ENCODE measurements at places on chromosomes 16 and 17.

- H3K27ac ChIP-seq, result no peak overlapping the region
- peaks cover 31% of the 10 kb centered on the region for H3K36me3 ChIP-seq
- DNase-seq, result no peak
- no peak overlapping the region for H3K4me3 ChIP-seq
- H3K4me1 ChIP-seq, result peaks cover 32% of the 10 kb centered on the region
- H3K27me3 ChIP-seq, result no peaks in the 10 kb centered on the region
Observed at GRCh38 chr16:30532285-30533145, 2.1 kb downstream of the ZNF747 start.

DNA sequence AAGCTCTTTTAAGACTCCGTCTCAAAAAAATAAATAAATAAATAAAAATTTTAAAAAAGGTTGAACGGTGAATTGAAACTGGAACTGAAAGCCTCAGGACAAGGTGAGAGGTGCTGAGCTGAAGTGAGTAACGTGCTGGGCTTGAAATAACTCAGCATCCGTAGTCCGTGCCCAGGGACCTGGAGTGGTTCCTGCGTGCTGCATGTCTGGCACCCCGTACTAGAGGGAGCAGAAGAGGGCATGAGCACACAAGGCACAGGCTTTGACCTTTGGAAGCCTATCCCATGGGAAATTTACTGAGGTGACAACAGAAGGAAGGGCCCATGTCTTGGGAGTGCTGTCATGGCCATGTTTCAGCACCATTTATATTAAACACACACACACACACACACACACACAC, 4.5 kb upstream of the MEIOB start:
- H3K4me3 ChIP-seq, result no peak overlapping the region
- no peaks in the 10 kb centered on the region for H3K36me3 ChIP-seq
- DNase-seq, result no peak
- no peak overlapping the region for H3K27ac ChIP-seq

- no peaks in the 10 kb centered on the region for H3K36me3 ChIP-seq
- no peaks in the 10 kb centered on the region for H3K27me3 ChIP-seq
- H3K4me1 ChIP-seq, result peaks cover 13% of the 10 kb centered on the region
- no peak overlapping the region for H3K27ac ChIP-seq
- DNase-seq, result no peak
- H3K4me3 ChIP-seq, result no peak overlapping the region
Observed at GRCh38 chr17:28956861-28957260, 5.5 kb upstream of the PHF12 start.

DNA sequence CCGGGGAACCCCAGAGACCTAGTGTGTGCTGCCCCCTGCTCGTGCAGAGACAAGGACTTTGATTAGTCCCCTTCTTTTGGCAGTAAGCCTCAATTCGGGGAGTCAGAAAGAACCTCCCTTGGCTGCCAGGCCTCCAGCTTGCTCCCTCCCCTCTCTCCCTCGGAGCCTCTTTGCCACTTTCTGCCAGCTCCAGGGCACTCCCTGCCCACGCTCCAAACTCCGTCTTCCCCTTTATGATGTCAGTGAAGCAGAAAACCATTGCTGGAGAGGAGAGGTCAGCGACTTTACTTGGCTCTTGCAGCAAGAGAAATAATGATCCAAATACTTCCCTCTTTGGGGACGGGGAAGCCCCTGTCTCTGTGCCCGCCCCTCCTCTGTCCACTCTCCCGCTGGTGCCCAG, 28.1 kb downstream of the TTYH2 start:
- H3K4me3 ChIP-seq, result no peak overlapping the region
- no peaks in the 10 kb centered on the region for H3K27me3 ChIP-seq
- H3K27ac ChIP-seq, result peak overlapping the region; percentile 86
- H3K4me1 ChIP-seq, result peaks cover 73% of the 10 kb centered on the region
- DNase-seq, result peak; percentile 68
- H3K36me3 ChIP-seq, result peaks cover 69% of the 10 kb centered on the region

GRCh38 chr16:86396901-86397311, 113.4 kb upstream of the FOXF1 start:
- H3K4me1 ChIP-seq, result peaks cover 11% of the 10 kb centered on the region
- H3K27me3 ChIP-seq, result peaks cover 41% of the 10 kb centered on the region
- no peak overlapping the region for H3K4me3 ChIP-seq

DNA sequence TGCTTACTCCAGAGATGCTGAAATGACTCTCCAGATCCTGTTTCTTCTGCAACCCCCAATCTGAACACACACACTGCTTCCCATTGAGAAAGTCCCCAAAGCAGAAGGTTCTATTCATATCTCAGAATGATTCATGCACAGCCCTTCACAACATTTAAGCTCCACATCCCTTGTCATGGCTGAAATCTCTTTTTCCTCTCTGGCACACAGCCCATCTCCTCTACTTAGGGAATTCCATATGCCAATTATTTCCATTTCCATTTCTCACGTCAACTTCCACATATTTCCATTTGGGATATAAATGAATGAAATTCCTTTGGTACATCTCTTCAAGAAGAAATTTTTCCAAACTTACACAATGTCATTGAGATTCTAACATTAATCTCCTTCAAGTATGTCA, 119.6 kb downstream of the CDH11 start:
- no peaks in the 10 kb centered on the region for H3K4me1 ChIP-seq
- no peaks in the 10 kb centered on the region for H3K27me3 ChIP-seq

DNA sequence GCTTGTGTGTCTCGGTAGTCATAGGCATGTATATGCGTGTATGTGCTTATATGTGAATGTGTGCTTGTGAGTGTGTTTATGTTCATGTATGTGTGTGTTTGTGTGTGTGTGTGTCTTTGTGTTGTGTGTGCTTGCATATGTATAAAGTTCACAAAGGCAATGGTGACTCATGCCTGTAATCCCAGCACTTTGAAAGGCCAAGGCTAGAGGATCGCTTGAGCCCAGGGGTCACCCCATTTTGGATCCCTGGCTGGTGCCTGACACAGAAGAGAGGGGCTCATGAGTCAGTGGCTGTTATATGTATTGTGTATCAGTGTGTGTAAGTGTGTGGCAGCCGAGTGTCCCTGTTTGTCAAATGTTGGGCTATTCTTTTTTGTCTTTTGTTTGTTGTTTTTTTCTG, 69.3 kb downstream of the ABCC1 start:
- H3K4me3 ChIP-seq, result no peak overlapping the region
- no peak for DNase-seq
- no peaks in the 10 kb centered on the region for H3K27me3 ChIP-seq
- H3K36me3 ChIP-seq, result no peaks in the 10 kb centered on the region
